ENCODE measurements at places on chromosomes 5 and 9.

DNA sequence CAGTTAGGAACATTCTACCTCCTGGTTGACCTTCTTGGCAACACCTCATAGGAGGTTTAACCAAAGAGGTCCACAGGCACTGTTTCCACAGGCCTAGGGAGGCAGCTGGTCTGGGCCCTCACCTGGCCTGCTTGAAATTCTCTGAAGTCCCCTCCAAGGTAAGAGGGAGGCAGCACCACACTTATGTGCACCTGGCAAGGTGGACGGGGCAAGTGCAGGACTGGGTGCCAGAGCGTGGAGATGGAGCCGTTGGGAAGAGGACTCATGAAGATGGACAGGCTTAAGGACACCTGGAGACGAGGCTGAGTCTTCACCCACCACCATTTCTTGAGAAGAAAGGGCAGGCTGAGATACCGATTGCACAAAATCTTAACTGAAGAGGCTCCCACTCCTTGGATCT, 6.6 kb upstream of the BARHL1 start:
- no peak for DNase-seq

DNA sequence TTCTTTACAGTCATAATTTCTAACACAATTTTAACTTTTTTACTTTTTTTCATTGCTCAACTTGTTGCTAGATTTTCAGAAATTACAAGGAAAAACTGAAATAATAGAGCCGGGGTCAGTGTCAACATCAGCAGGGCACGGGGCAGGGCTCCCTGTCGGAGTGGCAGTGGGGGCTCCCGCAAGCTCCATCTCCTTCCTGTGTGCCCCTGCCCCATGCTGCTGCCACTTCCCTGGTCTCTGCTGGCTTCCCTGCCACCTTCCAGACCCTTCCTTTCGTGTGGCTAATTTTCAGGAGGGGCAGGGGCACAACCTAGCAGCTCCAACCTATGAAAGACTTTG, 1.0 kb upstream of the EXOC3 start:
- DNase-seq: no peak

GRCh38 chr5:50733741-50734140, 67.3 kb downstream of the PARP8 start:
- no peak for DNase-seq

DNA sequence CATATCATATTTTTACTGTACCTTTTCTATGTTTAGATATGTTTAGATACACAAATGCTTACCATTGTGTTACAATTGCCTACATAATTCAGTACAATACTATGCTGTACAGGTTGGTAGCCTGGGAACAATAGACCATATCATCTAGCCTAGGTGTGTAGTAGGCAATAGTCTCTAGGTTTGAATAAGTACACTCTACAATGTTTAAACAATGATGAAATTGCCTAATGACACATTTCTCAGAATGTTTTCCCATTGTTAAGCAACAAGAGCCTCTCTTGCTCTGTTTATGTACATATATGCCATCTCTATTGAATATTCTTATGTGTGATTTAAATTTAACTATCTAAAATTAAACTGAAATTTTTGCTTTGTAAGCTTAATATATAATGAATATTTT, 209.6 kb upstream of the ST8SIA4 start:
- no peak for DNase-seq

- no peak for DNase-seq
Observed at GRCh38 chr5:10243660-10244240, 5.9 kb downstream of the ATPSCKMT start.

DNA sequence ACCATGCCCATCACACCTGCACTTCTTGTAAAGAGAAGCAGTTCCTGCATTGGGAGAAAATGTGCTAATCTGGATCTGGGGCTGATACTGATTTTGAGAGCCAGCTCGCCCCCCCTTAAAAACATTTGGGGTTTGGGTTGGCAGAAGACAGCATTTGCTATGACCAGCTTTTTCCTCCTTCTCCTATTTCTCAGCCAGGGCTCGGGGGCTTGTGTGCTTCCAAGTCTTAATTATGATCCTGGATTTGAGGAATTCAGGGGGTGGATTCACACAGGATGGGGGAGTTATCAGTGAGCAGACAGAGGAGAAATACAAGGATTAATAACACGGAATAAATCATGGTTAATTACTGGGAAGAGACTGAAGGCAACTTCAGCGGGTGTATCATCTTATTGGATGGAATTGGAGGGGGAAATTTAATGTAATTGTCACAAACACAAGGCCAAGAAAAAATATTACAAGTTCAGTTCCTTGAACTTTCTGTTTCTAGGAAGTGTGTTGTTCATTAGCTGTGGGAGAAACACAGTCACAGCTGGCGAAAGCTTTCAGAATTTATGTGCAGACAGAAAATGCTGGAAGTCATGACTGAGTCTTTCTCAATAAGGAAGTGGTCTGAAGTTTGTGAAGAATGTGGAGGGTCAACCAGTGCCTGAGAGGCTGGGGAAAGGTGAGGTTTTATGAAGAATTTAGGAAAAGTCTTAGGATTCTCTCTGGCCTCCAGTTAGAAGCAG, 15.3 kb downstream of the C9orf152 start:
- DNase-seq: no peak

GRCh38 chr5:61416420-61416819, 84.4 kb downstream of the ZSWIM6 start:
- no peak for DNase-seq

DNA sequence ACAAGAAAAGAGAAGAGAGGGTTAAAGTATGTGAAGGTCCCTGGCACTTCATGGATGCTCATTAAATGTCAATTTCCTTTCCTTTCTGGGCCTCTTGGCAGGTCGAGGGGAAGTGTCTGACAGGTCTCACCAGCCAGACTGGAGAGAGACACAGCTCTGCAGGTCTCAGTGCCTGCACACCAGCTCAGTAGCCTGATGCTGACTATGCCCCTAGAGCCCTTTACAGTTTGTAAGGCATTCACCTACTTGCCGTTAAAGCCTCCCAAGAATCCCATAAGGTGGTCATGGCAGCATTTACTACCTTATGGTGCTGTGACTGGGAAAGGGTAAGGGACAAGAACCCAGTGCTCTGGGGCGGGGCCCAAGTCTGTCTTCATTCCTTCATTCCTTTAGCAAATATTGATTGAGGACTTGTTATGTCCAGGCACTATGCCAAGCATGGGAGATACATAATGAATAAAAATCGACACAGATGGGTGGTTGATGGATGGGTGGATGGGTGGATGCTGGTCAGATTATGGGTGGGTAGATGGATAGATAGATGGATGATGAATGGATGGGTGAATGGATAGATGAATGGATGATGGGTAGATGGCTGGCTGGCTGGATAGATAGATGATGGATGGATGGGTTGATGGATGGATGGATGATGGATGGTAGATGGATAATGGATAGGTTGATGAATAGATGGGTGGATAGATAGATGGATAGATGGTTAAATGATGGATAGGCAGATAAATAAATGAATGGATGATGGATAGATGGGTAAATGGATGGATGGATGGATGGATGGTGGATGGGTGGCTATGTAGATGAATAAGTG, 21.3 kb upstream of the KIF12 start:
- DNase-seq: no peak

GRCh38 chr5:122391621-122392020, 79.6 kb downstream of the SNCAIP start:
- no peak for DNase-seq

Measured in right cardiac atrium (tissue), 5 donors.